ENCODE measurements at places on chromosomes 16 and 17.

DNA sequence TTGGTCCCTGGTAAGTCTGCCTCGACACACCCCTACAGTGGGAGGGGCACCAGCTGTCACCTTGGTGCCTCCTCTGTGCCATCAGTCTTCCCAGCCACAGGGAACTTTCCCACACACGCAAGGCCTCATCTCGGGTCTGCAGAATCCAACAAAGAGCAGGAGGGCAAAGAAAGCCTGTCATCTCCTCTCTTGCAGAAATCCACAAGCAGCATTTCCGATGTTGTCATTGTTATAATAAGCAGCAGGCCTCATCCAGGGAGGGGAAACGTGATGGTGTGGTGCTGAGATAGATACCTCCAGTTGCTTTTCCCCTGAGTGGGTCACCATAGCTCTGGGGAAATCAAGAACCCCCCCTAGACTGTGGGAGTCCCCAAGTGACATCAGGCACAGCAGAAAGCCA is 110.4 kb downstream of the CMIP start:
- DNase-seq, result peak; percentile 45

GRCh38 chr17:80858301-80859001 is 133.2 kb upstream of the CHMP6 start:
- no peak for DNase-seq

- DNase-seq, result no peak
Measured at GRCh38 chr17:43901861-43902589, 5.3 kb downstream of the MPP2 start.

DNA sequence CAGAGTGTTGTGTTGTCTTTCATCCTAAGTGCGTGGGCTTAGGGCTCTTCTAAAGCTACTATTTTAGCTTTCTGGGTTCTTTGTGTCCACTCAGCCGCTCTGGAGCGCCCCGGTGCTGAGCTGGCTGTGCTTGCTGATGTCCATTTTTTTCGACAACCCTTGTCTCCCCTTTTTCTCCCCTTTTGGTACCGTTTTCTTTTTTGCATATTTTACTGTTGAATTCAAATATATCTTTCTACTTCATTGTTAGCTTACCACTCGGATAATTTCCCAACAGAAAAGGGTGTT is 1.2 kb downstream of the SRRM2 start:
- DNase-seq, result no peak

- no peak for DNase-seq
Measured at GRCh38 chr17:4476511-4477070, 22.1 kb upstream of the SPNS2 start.

GRCh38 chr17:57035971-57036481 is 49.0 kb upstream of the AKAP1 start:
- no peak for DNase-seq

GRCh38 chr17:66275651-66276050 is 26.8 kb upstream of the PRKCA start:
- DNase-seq, result peak; percentile 78

DNA sequence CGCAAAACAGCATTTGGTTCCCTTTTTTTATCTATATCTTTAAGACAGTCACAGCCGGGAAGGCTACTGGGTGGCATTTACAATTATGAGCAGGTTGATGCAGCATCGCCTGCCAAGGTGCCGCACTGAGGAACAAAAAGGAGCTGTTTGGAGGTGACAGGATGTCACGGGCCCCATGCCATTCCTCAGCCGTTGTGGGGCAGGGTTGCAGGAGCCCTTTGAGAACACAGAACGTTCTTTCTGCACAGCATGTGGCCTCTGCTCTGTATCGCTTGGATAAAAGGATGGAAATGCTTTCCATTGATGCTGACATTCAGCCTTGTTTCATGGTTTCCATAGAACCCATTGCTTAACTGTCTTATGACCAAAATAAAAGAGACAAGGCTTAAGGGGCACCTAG is 141.9 kb upstream of the CDH5 start:
- DNase-seq, result no peak

DNA sequence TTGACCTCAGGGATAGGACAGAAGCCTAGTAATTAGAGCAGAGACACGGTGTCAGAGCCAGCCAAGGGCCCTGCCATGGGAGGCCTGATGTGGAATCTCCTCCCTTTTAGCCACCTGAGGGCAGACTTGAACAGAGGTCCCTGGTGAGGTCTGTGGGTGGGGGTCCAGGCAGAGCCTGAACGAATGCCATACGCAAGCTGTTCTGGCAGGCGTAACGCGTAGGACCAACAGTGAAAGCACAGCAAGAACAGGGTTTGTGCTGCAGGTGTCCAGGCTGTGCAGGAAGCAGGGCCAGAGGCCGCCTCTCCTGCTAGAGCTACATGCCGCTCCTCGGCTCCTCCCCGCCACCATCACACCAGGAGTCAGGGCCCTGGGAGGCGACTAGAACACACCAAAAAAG is 81.9 kb upstream of the TBX2 start:
- DNase-seq, result no peak

All from mesenchymal stem cell (in vitro differentiated cells and primary cell).